ENCODE measurements at places on chromosomes 7 and 10.

DNA sequence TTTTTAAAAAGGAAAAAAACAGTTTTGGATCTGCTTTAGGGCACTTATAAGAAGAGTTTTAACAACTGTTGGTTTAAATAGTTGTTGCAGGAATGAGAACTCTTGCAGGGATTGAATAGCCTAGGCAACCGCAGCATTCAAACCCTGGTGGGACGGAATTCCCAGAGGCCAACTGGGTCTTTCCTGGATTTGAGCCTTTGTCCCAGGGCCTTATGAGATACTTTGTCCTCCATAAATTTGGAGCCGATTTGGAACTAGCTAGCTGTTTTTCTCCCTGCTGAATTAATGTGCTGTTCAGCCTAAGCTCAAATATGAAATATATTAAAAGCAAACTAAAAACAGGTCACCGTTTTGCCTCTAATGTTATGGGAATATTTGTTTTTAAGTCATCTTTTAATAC, 109.6 kb downstream of the LRMDA start:
- no peak for DNase-seq

GRCh38 chr10:69929575-69929974, 123.1 kb upstream of the MACROH2A2 start:
- DNase-seq, result no peak

GRCh38 chr10:53997953-53998352, 803.1 kb downstream of the PCDH15 start:
- no peak for DNase-seq

DNA sequence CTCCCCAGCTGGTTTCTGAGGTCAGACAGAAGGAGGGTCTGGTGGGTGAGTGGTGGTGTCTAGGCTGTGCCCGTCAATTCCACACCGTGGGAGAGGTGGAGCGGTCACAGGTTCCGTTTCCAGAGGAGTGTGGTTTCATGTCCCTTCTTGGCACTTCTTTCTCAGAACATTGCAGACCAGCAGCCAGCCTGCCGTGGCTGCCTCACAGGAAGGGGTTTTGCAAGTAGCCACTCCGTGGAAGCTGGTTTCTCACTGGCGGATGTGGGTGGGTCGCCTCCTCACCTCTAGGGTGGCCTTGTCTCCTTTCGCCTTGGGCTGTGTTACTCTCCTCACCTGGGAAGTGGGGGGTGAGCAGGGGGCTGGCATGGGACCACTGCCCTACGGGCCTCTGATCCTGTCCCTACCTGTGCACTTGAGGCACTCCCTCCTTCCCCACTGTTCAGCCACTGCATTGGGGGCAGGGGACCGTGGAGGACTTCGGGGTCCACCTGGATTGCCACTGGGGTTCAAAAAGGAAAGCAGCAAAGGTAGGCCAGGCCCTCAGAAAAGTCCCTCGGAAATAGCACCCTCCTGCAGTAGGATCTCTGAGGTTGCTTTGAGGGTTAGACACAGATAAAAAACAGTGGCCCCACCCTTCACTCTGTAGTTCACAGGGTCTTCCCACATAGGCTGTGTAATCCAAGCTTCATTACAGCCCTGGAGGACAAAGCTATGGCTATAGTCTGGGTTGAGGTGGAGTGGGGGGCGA, 33.9 kb downstream of the TSPAN14 start:
- DNase-seq, result peak; percentile 69

DNA sequence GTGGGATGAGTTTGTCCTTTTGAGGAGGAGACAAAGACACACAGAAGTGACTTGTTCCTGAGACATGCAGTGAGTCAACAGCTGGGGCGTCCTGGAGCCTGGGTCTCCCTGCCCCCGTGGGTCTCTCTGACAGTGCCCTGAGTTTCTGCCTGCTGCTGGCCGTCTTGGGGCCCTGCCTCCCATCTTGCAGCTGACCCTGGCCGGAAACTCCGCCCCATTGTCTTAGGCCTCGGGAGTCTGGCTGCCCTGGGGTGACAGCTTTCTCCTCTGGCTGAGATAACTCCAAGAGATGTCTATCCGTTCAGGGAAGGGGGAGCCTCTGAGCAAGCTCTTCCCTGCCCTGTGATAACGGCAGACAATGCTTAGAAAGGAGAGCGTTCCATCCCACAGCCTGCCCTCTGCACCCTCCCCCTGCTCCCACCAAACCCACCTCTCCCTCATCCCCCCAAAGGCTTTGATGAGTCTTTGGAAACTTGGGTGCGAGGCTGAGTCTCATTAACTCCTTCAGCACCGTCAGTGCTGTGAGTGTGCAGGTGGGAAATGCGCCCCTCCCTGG, 69.5 kb upstream of the PODXL start:
- DNase-seq, result no peak

- DNase-seq, result no peak
Observed at GRCh38 chr10:770975-771374, 81.5 kb upstream of the DIP2C start.

GRCh38 chr10:1661859-1662437, 75.4 kb downstream of the ADARB2 start:
- DNase-seq, result no peak

- no peak for DNase-seq
Observed at GRCh38 chr7:65746398-65746669, 126.5 kb upstream of the VKORC1L1 start.

- DNase-seq, result no peak
Observed at GRCh38 chr10:119041326-119041725, 11.8 kb downstream of the NANOS1 start.

GRCh38 chr10:101894742-101895141, 51.1 kb upstream of the KCNIP2 start:
- no peak for DNase-seq

- no peak for DNase-seq
Observed at GRCh38 chr7:90761584-90761983, 165.5 kb downstream of the CDK14 start.

DNA sequence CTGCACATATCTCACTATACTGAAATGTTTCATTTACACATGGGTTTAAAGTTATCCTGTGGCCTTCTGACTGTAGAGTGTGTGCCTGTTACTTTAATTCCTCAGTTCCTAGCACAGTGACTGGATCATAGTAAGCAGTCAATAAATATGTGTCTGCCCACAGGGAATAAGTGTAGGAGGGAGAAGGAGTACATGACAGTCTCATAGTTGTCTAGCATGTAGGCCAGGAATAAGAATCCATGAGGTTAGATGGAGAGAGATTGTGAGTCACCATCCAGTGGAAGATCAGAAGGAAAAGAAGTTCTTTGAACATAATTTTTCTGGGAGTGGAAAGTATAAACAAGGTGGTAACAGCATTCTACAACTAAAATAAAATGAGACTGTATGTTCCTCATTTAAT, 36.6 kb upstream of the SEMA3A start:
- DNase-seq, result no peak

DNA sequence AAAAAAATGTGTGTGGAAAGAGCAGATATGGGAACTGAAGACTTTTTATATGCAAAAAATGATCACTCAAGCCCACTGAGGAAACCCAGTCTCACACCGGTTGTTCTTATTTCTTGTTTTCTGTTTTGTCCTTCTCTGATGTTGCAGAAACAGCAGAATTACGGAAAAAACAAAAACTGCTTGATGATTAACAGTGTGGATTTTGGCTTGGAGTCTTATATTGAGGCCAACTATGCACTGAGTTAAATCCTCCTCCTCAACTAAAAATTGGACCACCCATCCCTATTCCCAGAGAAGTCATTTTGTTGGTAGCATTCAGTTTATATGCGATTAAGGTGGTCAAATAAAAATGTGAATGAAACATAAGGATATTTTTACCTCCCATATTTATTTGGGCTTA, 246.1 kb downstream of the LRMDA start:
- DNase-seq, result no peak

GRCh38 chr10:94066411-94066810, 72.7 kb downstream of the PLCE1 start:
- no peak for DNase-seq

All from CD4-positive, alpha-beta T cell treated with Interleukin-12 subunit alpha and Interleukin-12 subunit beta, for 1 hour (primary cell).